B cell (primary cell): ENCODE measurements at places on chromosomes 13 and 19.
A peak's percentile ranks its signal among the peaks of the same experiment; 100 is the strongest.

- no peak for DNase-seq
Observed at GRCh38 chr13:34428911-34429310, 513.2 kb upstream of the NBEA start.

- no peak for DNase-seq
Observed at GRCh38 chr13:107553838-107554237, 661.5 kb downstream of the LIG4 start.

GRCh38 chr19:4722671-4723594 is 709 bp downstream of the DPP9 start:
- no peak for DNase-seq

- no peak for DNase-seq
Observed at GRCh38 chr13:36848199-36848982, 29.4 kb downstream of the RFXAP start.

DNA sequence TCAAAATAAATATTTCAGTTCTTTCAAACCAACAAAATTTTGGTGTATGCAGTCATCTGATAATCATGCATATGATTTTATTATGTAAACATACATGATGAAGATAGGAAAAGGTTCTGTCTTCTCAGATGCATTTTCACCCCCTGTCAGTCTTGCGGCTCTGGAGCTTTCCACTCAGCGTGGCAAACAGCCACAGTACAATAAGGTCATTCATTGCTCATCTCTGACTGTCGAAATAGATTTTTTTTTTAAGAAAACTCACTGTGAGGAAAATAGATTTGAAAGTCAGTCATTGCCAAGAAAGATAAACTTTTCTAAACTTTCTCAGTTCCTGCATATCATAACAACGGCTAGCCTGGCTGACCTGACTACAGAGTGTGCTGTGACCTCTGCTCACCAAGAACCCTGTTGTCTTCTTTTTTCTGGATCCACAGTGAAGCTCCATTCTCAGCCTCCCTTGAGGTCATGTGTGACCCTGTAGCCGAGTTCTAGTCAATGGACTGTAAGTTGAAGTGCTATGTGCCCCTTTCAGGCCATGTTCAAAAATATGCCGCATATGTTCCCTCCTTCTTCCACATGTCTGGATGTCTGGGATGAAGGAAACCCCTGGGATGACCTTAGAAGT is 519.6 kb downstream of the KLF5 start:
- DNase-seq, result no peak

- DNase-seq, result no peak
Observed at GRCh38 chr13:70527599-70527998, 419.3 kb upstream of the KLHL1 start.

DNA sequence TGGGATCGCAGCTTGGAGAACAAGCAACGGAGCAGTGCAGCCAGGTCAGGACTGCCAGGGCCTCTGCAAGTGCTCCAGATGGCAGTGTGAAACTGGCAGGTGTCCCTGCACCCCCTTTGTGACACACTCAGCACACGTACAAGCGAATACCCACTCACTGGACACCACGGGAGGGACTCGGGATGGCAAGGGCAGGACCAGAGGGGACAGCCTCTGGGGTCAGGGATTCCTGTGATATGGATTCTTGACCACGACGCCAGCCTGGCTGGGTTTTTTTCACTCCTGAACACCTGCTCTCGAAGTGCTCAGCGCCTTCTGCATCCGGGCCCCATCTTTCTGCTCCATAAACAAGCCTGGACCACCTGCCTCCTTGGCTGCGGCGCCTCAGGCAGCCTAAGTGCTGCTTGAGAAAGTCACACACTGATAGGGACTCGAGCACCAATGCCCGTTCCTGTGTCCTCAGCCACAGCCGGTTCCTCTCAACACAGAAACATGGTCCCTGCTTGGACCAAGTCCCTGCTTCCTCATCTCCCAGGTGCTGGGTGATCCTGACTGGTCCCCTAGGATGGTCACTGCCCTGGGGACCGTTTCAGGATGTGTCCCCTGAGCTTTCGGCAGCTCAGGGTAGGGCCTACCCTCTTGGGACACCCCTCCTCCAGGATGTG is 22.0 kb downstream of the ELAVL1 start:
- no peak for DNase-seq

DNA sequence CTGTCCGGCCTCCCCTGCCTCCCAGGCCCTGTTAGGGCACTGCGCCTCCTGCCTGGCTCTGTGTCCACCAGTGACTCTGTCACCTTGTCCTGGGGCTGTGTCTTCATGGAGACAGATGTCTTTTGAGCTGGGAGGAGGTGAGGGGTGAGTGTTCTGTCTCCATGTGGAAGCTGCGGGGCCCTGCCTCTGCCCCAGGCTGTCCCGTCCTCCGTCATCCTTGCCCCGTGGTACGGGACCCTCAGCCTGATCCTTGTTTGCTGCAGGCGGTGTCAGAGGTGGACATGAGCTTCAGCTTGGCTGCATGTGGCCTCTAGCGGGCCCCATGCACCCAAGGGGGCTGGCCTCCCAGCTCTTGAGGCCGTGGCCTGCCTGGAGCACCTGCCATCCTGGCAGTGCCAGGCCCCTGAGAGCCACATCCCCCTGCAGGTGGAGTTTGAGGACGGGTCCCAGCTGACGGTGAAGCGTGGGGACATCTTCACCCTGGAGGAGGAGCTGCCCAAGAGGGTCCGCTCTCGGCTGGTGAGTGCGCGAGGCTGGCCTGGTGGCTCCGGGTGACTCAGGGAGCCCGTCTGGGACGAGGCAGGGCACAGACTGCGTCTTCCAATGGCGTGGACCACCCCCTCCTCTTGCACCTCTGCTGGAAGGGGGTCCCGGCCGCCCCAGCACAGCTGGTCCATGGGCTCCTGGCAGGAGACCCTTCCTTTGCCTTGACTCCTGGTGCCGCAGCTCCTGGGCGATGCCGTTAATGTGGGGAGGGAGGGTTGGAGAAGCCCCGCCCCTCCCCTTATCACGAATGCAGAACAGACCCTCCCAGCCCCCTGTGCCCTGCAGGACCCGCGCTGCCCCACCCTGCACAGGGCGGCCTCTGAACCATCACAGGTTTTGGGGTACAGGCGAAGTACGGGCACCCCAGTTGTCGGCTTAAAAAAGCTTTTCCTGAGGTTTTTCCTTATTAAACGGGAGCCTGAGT is 181.3 kb downstream of the KDM4B start:
- peak; percentile 37 for DNase-seq

DNA sequence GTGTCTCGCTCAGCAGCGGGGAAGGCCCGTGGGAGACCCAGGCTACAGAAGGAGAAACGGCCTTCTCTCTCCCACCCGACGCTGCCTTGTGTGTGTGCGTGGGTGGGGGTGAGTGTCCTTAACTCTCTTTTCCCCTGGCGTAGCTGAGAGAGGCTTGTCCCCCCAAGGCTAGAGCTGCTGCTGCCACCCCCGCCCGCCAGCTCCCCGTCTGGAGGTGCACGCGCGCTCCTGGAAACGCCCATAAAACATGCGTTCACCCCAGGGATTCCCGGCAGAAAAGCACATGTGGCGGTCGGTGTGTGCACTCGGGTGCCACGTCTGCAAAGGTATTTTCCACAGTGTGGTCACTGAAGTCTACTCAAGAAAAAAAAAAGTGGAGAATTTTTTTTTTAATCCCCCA is 36.1 kb downstream of the GADD45B start:
- DNase-seq, result peak; percentile 53

DNA sequence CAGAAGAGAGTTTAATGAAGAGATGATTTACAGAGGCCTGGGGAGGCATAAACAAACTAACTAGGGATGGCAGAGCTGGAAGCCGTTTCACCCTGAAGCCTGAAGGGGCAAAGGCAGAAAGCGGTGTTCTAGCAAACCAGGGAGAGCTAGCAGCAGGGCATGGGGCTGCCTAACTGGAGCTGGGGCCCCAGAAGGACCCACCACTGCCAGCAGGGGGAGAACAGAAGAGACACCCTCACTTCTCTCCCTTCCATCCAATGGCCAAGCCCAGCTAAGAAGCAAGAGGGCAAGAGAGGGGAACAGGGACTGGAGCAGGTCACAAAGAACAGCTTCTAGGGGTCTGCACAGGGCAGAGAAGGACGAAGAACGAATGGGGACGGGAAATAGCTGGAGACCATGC is 195.5 kb downstream of the KATNAL1 start:
- DNase-seq, result no peak

- DNase-seq, result no peak
Observed at GRCh38 chr19:16113727-16114126, 2.0 kb downstream of the RAB8A start.

DNA sequence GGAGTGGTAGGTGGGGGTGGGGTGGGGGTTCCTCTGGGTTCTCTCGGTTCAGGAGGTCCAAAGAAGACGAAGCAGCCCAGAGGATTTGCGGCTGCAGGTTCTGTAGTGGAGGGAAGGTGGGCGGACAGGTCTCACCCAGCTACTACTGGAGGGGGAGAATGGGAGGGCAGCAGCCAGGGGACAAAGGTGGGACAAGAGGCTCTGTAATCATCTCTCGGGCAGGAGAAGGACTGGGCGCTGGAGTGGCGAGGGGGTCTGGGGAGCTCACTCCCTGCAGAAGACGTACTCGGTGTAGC is 1.4 kb downstream of the KCTD12 start:
- DNase-seq, result no peak

- no peak for DNase-seq
Observed at GRCh38 chr13:110062077-110062776, 244.7 kb downstream of the COL4A1 start.

- peak; percentile 47 for DNase-seq
Observed at GRCh38 chr13:39684531-39685137, 29.2 kb downstream of the COG6 start.

- DNase-seq, result no peak
Observed at GRCh38 chr13:22940736-22941135, 240.0 kb upstream of the SGCG start.
